ENCODE measurements at places on chromosomes 6 and 20.

DNA sequence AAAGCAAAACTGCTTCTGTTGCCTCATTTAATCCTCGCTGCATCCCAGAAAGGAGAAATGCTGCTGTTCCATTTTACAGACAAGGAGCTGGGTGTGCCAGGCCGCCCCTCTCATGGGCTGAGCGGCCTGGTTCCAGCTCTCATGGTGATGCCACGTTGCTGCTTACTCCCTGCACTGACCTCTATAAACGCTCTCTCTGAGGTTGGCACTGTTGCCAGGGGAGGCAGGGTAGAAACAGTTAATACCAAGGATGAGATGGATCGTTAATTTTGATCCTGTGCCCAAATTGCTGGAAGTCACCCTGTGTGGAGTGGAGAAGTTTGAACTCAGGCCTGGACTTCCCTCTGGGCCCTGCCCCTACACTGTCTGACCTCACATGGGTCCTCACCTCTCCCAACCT lies 25.6 kb downstream of the SIRPA start:
- no peak for DNase-seq

DNA sequence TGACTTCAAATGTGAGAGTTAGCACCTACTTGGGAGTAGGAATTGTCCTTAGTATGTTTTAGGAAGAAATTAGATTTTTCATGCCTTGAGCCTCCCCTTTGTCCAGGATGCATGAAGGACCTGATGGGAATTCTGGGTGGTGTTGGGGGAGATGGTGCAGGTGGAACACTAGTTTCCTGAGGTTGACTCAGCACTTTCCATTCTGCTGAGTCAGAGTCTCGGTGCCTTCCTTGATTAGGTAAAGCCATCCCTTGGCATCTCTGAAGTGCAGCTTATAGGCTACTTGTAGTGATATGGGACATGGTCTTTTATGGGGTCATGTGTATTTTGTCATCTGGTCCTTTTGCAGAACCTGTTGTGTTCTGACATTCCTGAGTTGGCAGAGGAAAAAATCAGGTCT lies 105.3 kb downstream of the PHACTR3 start:
- no peak for DNase-seq

DNA sequence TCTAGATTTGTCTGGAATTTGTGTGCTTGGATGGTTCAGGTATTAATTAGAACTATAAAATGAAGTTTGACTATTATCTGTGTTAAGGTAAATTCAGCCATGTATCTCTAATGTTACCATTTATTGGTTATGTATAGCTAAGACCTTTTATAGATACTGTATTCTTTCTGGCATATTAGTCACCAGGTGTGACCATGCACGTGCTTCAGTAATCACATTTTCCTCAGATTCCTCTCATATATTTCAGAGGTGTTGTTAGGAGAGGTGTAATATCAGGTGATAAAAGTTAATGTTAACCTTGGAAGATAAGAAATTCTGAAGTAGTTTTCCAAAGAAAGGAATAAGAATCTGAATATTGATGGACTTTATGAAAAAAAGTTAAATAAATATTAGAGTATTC lies 194.5 kb upstream of the KHDRBS2 start:
- no peak for DNase-seq

- no peak for DNase-seq
Observed at GRCh38 chr20:43529457-43530153, 22.1 kb downstream of the L3MBTL1 start.
